ENCODE measurements at places on chromosomes 5 and 9.

GRCh38 chr5:54608423-54609085 is 91.0 kb downstream of the SNX18 start:
- no peak for DNase-seq

DNA sequence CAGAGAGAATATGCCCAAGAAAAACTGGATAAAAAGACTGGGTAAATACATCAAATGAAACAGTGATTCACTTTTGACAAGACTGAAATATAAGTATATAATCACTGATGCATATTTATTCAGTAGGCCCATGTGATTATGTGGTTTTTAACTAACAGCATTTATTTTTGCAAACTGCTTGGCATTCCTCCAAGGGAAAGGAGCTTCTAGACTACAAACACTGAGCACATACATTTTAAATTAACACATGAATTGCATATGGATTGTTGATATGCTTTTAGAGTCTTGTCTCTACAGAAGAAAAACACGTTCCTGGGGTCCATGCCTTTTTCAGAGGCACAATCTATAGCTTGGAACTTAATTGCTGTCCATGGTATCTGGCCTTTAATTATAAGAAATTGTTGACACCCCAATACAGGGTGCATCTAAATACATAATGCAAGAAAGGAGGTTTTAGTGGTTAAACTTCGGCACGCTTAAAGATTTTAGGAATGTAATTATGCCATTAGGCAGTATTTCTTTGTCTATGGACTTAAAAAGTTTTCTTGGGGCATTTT is 6.9 kb upstream of the MEIKIN start:
- DNase-seq = no peak

- DNase-seq = no peak
Measured at GRCh38 chr9:93216073-93216365, 32.1 kb downstream of the WNK2 start.

GRCh38 chr9:77939149-77939668 is 92.4 kb downstream of the GNAQ start:
- no peak for DNase-seq

DNA sequence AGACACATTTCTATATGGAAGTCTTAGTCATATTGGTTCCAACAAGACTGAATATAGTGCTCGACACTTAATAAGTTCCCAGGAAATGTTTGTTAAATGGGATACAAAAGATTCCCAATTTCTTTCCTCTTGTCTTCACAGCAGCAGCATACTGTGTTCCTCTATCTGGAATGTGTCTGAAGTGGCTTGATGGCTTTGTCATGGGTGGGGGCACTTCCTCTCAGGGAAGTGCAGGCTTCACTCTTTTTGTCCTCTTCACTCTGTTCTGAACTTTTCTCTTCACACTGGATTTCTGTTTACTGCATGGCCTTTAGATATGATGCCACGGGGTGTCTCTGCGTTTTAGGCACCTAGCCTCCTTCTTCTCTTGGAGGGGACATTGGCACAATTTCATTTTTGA is 127.7 kb upstream of the C9orf72 start:
- no peak for DNase-seq

GRCh38 chr5:81265101-81265500 is 32.0 kb downstream of the CKMT2 start:
- DNase-seq = no peak

- no peak for DNase-seq
Measured at GRCh38 chr5:157555037-157555640, 20.4 kb downstream of the ADAM19 start.

GRCh38 chr5:169686137-169686536 is 49.1 kb downstream of the DOCK2 start:
- no peak for DNase-seq

DNA sequence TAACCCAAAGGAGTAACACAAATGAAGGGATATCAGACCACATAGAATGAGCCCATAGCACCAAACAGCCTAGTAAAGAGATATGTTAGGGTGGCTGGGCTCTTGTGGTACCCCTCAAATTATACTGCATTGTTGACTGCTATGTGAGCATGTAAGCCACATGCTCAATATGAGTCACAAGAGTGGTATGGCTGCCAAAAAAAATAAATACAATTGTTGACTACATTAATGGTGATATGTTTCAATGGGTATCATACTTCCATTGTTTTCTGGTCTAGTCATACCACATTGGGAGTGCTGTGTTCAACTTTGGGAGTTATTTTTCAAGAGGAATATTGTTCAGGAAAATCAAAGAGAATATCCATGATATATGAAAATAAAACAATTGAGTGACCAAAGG is 162.4 kb upstream of the PIK3R1 start:
- DNase-seq = no peak

GRCh38 chr5:61604076-61605025 is 272.3 kb downstream of the ZSWIM6 start:
- DNase-seq = no peak

GRCh38 chr9:120875643-120875953 is 1.4 kb downstream of the PHF19 start:
- no peak for DNase-seq

- no peak for DNase-seq
Measured at GRCh38 chr9:93346231-93347112, 105.0 kb upstream of the FAM120A start.

GRCh38 chr5:77211691-77212047 is 1.2 kb downstream of the PDE8B start:
- no peak for DNase-seq

DNA sequence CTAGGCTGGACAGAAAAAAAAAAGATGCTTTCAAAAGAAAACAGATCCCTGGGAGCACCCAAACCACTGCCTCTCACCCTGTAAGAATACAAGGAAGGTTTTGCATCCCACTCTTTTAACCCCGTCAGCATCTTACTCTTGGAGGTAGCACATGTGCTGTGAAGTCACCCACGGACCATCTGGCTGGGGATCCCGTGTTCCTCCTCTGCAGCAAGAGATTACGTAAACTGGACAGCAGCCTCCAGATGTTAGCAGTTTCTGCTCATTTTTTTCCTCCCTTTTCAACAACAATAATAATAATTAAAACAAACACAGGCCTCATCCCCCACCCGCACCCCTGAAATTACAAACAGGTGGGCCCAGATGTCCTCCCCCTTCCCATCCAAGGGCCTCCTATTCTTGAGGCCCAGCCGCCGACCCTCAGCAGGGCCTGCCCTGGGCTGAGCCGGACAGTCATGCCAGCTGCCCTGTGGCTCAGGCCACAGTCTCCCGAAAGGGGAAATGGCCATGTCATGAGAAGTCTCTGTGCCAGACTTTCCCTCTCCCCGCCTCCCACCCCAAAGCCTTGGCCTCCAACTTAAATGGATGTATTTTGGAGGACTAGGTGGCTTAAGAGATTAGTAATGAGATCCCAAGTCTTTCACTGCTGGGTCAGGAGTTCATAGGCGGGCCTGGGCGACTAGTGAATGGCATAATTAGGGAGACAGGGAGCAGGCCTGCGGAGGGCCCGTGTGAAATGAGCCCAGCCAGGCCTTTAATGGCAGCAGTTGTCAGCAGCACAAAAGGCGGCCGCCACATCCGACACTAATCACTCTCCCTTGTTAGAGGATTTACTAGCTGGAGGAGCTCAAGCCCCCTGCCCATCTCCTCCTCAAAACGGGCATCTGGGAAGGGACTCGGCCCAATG is 165.1 kb downstream of the PAPPA start:
- DNase-seq = no peak

DNA sequence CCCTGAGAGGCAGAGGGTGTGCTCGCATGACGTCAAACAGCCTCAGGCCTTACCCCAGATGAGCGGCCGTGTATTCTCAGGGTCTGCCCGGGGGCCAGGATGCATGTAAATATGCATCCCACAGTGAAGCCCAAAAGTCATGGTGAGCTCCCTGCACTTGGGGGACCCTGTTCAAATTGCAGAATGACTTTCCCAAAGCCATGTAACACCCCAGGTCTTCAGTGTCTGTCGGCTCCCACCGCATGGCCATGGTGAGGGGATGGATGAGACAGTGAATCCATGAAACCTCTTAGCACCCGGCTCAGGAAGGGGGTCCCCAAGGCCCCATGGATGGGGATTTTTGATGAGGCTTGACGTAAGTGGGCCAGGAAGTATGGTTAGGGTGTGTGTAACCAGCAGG is 9.3 kb upstream of the COL5A1 start:
- no peak for DNase-seq

- no peak for DNase-seq
Measured at GRCh38 chr9:68983008-68983411, 30.9 kb downstream of the PRKACG start.

- DNase-seq = no peak
Measured at GRCh38 chr9:133715866-133716563, 22.1 kb downstream of the SARDH start.

- peak; percentile 6 for DNase-seq
Measured at GRCh38 chr9:2469681-2470221, 151.8 kb upstream of the VLDLR start.

DNA sequence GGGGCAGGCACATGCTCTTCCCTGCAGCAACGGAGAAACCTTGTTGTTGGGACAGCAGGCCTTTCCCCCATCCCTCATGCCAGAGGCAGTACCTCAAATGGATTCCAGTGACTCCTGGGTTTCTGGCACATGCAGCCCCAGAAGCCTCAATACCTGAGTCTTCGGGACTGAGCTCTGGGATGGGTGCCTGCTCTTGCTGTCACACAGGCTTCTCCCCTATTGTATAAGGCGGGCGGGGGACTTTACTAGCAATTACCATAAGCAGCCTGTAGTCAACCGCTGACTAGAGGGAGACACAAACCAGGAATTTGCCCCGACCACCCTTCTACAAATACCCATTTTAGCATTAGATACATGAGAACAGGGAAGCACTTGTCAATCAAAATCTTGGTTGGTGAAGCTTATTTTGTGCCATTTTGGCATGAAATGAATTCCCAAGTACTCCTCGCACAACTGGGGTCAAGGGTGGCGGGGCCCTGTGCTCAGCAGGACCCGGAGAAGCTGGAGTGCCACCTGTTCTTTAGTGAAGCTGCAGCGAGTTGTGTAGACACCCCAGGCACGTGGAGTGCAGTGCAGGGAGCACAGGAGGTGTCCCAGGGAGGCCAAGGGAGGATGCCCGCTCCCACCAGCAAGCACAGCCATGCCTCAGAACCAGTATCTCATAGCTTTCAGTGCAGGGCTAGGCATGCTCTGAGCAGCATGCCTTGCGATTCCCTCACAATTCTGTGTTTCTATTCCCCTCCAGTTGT is 21.2 kb downstream of the S1PR3 start:
- no peak for DNase-seq

GRCh38 chr9:131668057-131668438 is 71.8 kb downstream of the RAPGEF1 start:
- DNase-seq = no peak

- DNase-seq = peak; percentile 6
Measured at GRCh38 chr9:15572200-15572770, 19.4 kb downstream of the CCDC171 start.

DNA sequence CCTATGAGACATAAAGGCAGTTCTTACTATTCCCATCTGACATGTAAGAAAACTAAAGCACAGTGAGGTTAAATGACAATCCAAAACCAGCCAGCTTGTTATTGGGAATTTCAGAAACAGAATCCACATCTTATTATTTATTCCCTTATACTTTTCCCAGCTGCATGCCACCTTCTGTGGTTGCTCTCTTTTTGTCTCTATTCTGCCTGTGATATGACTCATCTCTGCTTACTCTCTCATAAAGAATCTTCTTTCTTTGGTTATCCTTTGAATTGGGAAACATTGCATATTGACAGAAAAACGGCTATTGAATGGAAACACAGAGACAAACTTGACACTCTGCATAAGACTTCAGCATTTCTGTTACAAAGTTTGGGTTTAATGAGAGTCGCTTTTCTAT is 183.2 kb downstream of the TLR4 start:
- no peak for DNase-seq

DNA sequence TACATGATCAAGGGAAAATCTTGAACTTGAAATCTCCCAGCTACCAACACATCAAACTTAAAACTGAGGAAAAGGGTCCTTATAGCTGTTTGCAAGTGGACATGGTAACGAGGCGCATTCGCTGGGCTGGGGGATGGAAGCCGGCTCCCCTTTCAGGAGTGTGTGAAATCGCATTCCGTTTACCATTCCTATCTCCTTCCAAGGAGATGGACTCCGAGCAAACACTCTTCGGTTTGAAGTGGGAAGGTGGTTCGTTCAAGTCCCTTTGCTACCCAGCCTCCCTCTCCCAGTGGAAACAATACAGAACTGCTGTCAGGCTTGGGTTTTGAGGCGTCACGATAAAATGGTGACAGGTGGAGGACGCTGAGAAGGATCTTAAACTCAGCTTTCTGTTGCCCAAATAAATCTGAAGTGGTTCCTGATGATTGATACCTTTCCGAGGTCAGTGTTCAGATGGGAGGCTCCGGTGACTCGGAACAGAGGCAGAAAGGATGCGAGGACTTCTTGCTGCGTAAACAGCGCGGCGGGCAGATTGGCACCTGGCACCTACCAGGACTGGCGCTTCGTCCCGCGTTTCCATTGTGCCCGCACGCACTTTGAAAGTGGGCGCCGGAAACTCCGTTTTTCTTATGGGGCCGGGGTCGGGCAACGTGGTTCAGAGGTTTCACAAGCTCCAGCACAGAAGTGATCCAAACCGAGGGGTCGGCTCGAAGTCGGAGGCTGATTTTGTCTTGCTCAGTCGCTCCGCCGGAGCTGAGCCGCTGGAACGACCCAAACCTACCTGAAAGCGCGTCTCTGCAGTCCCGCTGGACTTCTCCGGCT is 7.0 kb downstream of the MSX2 start:
- no peak for DNase-seq

DNA sequence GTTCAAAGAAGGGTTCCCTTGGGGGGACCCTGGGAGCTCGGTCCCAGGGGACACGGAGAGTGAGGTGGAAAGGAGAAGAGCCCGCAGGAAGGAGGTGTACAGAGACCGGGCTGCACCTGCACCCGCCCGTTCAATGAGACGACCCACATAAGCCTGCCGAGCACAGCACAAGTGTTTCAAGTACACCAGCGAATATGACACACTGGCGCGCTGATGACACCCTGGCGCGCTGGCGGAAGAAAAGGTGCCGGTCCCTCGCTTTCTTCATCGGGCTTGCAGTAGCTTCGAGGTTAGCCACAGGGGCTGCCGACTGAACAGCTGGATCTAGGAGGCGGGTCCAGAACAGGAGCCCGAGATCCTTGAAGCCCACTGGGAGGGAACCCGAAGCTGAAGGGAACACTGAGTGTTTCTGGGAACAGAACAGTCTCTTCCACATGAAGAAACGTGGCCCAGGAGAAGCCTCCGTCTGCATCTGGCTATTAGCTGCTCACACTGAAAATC is 1.4 kb downstream of the TBC1D9B start:
- DNase-seq = no peak

DNA sequence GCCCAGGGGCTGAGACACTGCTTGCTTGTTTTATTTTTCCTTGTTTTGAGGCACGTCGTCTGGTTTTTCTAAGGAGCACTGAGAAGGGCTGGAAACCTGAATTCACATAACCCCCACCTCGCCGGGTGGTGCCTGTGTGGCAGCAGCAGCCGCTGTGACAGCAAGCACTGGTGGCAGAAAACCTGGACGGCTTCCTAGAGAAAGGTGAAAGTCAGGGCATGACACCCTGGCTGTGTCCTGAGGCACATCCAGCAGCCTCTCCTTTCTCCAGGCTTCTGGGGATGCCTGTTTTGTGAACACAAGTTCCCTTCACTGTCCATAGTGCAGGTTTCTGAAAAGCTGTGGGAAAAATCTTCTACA is 29.2 kb downstream of the MRPL36 start:
- no peak for DNase-seq
